ENCODE measurements at places on chromosomes 3 and 15.

- DNase-seq = no peak
Observed at GRCh38 chr3:26652164-26652563, 29.6 kb downstream of the LRRC3B start.

DNA sequence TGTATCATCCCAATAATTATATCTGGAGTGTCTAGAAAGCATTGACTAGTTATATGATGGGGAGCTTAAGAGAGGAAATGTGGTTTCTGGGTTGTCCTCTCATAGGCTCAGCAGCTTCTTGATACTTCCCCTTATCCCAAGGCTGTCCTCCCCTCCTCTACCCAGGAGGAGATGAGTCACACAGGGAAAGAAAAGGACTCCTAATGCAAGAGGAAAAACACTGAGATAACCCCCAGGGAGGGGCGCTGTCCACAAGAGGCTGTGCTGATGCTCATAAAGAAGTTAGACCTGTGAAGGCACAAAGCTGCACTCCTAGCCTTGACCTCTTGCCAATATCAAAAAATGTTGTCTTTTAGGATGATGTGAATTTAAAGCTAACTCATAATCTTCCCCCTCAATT lies 28.8 kb upstream of the GYG1 start:
- peak; percentile 65 for DNase-seq

- no peak for DNase-seq
Observed at GRCh38 chr15:42012928-42013482, 7.8 kb downstream of the PLA2G4E start.

DNA sequence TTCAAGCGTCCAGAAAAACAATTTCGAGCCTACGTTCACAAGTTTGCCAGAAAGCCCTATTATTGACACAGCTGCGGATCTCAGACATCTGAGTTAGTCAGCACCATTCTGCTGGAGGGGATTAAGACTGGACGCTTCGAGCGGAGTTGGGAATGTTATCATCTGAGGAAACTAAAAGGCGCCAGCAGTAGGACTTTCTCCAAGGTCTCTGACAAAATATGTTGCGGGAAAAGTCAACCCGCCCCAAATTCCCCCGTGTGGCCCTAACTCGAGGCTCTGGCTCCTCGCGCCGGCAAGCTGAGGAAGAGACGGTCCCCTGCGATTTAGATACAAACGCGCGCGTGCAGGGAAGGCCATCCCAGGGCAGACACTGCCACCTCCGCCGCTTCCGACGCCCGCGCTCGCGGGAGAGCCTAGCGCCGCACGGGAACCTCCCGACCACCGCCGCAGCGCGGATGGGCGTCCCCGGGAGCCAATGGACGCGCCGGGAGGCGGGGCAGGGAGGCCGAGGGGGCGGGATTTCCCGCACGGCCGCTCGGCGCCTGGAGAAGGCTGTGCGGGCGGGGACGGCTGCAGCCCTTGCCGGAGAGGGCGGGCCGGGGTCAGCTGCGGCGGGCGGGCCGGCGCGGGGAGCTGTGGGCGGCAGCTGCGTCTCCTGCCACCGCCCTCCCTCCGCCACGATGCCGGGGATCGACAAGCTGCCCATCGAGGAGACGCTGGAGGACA lies at the start of gene APPL1:
Gene APPL1, plus strand, starts transcription at position 526 of the 726 bp plus-strand sequence. Its CDS starts 155 bp downstream, at position 681.
- peak; percentile 89 for DNase-seq

- peak; percentile 9 for DNase-seq
Observed at GRCh38 chr3:44476181-44476611, 1.3 kb downstream of the ZNF445 start.

DNA sequence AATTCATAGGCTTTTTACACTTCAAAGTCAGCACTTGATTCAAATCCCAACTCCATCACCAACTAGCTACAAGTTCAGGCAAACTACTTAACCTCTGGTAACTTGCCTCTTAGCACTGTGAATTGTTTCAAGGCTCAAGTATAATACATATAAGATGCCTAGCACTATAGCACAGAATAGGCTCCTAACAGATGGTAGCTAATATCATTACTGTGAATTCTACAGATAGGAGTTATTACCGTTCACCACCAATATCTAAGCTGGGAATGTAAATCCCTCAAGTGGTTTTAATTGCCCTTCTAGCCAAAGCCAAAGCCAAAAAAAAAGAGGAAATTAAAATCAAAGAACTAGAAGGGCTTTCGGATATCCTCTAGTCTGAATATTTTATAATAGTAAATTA lies 15.4 kb downstream of the DLG1 start:
- no peak for DNase-seq

GRCh38 chr3:89525609-89526008 lies 418.2 kb downstream of the EPHA3 start:
- DNase-seq = no peak

DNA sequence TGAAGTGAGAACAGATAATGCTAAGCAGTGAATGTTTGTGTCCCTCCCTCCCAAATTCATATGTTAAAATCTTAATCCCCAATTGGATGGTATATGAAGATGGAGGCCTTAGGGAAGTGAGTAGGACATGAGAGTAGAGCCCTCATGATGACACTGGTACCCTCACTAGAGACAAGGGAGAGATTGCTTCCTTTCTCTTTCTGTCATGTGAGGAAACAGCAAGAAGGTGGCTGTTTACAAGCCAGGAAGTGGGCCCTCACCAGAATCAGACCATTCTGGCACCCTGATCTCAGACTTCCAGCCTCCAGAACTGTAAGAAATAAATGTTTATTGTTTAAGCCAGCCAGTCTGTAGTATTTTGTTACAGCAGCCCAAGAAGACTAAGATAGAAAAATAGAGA lies 209.5 kb downstream of the SATB1 start:
- no peak for DNase-seq

DNA sequence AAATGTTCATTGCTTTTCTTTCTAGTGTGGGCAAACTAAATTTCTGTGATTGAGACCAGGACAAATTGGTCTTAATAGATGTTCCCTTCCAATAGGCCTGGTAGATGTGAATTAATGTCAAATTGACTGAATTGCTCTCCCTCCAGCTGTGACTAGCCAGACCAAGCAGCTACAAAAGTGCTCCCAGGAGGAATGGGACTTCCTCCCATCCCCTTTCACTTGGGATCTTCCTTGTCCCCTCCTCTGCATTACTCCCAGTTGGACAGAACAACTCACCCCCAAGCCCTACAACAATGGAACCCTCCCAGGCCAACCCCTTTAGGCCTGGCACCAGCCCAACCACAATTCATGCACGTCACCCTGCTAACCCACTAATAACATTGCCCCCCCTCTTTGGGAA lies 19.6 kb upstream of the ZKSCAN7 start:
- no peak for DNase-seq

GRCh38 chr3:102025606-102026270 lies 176.4 kb downstream of the NFKBIZ start:
- no peak for DNase-seq

DNA sequence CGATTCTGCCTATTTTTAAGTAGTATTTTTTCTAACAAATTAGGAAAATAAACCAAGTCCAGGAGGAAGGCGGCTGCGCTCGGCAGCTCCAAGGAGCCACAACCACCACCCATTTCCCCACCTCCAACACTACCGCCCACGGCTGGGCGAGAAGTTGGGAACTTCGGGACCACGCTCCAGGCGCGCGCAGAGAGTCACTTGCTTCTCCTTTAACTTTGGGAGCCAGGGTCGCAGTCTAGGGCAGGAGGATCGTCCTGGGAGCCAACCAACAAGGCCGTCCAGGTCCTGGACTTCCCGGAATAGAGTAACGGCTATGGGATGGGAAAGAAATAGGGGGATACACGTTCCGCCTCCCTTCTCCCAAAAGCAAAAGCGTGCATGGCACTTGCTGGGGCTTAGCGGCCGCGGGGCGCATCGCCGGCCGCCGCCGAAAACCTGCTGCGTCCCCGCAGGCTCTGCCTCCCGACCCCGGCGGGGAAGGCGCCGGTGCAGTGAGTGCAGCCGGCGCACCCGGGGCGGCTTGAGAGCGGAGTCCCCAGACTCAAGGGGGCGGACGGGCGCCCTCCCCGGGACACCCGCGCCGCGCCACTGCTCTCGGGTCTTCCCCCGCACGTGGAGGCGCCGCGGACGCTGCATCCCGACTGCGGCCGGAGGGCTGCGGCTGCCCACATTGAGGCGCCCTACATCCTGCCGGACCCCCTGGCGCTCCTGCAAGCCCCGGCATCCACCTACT lies 699 bp downstream of the MEGF11 start:
- peak; percentile 55 for DNase-seq

- no peak for DNase-seq
Observed at GRCh38 chr3:170159459-170159858, 22.1 kb downstream of the PHC3 start.

DNA sequence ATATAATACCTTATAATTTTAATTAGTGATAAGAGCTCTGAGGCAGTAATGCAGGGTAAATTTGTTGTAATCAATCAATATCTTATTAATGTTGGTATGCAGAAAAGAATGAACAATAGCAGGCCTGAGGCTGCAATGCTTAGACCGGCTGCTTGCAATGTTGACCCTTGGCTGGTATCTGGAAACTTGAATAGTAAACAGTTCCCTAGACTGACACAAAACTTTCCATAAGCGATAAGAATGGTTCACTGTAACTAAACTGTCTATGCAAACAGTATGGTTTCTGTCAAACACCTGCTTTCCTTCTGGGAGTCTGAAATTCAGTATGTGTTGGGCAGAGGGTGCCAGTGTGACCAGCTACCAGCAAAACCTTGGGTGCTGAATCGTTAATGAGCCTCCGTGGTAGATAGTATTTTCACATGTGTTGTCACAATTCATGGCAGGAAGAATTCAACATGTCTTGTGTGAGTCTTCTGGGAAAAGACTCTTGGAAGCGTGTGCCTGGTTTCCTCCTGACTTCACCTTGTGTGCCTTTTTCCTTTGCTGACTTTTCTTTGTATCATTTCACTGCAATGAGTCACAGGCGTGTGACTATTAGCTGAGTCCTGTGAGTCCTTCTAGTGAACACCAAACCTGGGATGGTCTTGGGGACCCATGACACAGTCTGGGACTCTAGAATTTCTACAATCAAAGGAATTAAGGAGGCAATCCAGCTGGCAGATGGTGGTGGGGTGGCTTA lies 30.7 kb upstream of the CLRN1 start:
- DNase-seq = peak; percentile 53

- DNase-seq = peak; percentile 90
Observed at GRCh38 chr3:12194209-12194608, 35.5 kb upstream of the TIMP4 start.

DNA sequence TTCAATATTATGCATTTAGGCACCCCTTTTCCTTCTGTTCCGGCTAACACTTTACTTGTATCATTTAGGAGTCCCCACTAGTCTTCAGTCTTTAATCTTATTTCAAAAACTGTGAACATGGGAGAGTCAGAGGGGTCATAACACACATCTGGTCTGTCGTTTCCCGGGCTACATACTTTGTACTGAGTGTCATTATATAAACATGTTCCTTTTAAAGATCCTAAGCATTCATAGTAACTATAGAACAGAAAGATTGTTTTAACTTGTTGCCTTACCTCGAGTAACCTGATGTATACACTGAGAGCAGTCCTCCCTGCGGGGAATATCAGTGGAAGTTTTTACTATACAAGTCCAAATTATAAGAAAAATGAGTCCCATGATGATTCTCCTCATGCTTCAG lies 78.2 kb upstream of the VEPH1 start:
- DNase-seq = peak; percentile 57

GRCh38 chr3:107841831-107842230 lies 249.0 kb downstream of the CD47 start:
- no peak for DNase-seq

- no peak for DNase-seq
Observed at GRCh38 chr15:83299462-83299861, 15.0 kb upstream of the BNC1 start.

GRCh38 chr3:49689046-49689907 lies at the start of the genes MST1 and RNF123:
TSS of gene MST1 (minus strand) at chr3:49689474. CDS start at chr3:49688691, 783 bp downstream.
TSS of gene RNF123 (plus strand) at chr3:49689557. CDS start at chr3:49691166, 1,609 bp downstream.
- peak; percentile 97 for DNase-seq

DNA sequence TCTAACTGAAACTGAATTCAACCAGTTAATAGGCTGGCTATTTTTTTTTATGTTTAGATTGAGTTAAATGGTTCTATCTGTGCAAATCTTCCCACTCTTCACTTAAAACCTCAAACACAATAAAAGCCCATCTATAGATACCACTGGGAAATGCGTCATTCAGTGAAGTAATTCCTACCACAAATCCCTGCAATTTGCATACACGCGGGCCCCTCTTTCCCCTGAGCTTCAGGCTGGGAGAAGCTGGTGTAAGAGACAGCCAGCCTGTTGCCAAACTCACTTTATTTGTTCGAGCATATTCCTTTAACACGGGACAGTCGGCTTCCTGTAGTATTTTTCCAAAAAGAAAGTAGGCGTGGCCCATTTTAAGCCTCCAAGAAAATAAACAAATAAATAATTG lies 26.0 kb upstream of the MCTP2 start:
- DNase-seq = peak; percentile 3

DNA sequence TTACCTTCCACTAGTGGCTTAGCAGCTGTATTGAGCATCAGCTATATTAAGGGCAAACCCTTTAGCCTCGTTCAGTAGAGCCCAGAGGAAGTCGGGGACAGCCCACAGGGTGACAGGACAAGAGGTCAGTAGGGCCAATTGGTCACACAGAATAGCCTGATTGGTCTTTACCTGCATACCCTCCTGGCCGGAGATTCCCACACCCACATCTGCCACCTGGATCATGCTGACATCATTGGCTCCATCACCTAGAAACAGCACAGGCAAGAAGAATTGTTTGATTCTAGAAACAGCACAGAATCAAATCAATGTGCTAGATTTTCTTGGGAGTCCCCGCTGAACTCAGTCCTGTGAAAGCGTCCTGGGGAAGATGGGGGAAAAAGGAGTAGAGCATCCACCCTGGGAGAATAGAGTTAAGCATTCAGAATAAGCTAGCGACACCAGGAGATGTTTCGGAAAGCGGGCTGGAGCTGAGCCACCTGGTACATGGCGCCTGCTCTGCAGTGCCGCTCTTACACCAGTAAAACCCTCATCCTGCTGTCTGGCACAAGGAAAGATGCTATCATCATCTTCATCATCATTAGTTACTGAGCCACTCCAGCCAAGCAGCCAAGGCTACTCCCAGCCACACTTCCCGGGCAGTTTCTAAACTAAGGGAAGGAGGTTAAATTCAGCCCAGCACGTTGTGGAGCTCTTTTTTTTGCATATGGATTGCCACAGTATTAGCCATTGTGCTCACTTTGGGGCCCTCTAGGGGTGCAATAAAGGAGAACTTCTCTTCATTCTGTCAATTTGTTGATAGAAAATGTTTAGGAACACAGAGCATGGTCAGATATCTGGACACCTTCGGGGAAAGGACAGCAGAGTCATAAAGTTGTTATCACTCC lies 171.3 kb downstream of the ATP10A start:
- peak; percentile 64 for DNase-seq

DNA sequence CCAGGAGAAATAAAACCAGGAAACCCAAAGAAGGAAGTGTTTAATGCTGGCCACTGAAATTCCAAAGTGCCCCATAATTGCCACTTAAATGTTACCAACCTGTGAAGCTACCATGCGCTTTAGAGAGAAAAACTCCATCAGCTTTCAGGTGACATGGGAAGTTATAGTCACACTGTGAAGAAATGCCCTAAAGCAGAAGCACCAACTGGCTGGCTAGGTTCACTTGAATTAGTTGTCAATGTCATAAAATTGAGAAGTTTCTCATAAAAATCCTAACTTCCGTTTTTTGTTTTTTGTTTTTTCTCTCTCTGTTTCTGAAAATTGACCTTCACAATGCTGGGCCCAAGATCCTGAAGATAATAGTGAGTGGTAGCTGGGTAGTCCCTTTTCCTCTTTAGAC lies 167.9 kb upstream of the CTNNB1 start:
- DNase-seq = no peak

- DNase-seq = peak; percentile 78
Observed at GRCh38 chr3:36957862-36958686, 13.2 kb upstream of the TRANK1 start.

Measured in foreskin fibroblast (primary cell).